Foreskin melanocyte (primary cell): ENCODE measurements at places on chromosomes 5 and 9.

DNA sequence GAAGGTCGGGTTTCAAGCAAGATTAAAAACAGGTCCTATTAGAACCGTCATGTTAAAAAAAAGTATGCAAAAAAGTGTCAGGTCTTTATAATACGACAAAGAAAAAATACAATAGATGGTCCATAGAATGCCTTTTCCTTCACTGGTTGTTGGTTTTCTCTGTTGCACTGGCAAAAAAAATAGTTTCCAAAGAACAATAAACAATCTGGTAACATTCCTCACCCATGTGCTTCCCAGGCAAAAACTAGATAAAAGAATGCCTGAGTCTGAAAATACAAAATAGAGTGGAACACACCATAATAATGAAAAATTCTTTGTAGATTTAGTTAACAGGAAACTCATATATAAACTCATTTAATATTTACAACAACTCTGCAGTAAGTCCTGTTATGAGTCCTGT is 590.0 kb upstream of the DMAC1 start:
- no peak for DNase-seq

DNA sequence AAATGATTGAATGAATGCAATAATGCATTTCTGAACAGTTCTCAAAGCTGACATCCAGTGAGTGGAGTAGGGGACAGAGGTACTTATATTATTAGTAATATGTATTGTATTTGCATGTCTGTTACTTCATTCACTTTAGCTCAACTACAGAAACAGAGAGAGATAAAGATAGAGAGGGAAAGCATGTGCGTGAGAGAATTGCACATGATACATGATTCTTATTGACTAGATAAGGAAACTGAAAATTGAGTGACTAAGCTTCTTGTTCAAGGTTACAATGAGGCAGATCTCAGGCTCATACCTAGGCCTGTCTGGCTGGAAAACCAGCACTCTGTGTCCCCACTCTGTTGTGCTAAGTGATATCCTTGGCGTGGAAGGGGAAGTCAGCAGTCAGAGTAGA is 337.7 kb upstream of the KLF4 start:
- DNase-seq: no peak

DNA sequence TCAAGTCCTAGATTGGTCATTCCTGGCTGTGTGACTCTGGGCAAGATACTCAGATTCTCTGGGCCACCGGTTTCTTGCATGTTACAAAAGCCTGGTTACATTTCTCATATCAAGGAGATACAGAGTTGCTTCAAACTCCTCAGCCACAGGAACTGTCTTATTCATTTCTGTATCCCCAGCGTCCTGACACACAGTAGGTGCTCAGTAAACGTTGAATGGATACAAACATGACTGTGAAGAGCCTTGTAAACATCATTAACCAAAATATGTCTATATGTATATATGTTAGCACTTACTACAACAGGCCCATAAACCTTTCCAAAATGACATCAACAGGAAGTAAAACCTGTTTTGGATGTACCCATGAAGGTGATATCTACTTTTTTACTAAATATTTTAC is 1.6 kb downstream of the CLTB start:
- no peak for DNase-seq

- no peak for DNase-seq
Measured at GRCh38 chr5:95647886-95648860, 1.6 kb downstream of the RFESD start.

DNA sequence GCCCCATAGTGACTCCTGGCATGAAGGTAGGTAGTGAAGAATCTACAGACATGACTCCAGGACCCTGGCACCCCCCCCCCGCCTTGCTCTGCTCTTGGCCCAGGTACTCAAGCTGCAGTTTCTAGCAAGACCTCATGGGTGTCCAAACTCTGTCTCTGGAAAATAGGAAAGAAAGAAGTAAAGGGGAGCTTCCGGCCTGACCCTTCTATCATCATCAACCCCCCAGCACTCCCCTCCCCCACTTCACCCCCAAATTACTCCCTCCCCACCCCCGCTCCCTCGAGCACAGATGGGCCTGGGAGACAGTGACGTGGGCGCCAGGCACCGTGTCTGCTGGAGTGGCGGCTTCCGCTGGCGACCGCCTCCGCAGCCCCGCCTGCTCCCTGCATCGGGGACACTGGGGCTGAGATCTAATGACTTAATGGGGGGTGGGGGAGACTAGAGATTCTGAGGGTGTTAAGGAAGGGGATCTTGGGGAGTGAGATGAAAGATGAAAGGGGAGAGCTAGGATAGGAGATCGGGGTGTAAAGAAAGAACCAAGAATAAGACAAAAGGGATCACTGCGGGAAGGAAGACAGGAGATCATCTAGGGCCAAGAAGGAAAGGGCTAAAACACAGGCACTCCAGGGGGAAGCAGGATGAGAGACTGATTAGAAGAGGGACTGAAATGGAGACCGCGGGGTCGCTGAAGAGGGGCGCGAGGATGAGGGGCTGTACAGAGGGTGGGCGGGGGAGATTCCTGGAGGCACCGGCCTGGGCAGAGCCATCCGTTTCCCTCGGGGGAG is 1.1 kb upstream of the DNAJB5 start:
- DNase-seq: no peak

- no peak for DNase-seq
Measured at GRCh38 chr5:16580382-16580781, 36.4 kb downstream of the RETREG1 start.

- DNase-seq: no peak
Measured at GRCh38 chr9:76085596-76085995, 195.1 kb downstream of the PCSK5 start.

DNA sequence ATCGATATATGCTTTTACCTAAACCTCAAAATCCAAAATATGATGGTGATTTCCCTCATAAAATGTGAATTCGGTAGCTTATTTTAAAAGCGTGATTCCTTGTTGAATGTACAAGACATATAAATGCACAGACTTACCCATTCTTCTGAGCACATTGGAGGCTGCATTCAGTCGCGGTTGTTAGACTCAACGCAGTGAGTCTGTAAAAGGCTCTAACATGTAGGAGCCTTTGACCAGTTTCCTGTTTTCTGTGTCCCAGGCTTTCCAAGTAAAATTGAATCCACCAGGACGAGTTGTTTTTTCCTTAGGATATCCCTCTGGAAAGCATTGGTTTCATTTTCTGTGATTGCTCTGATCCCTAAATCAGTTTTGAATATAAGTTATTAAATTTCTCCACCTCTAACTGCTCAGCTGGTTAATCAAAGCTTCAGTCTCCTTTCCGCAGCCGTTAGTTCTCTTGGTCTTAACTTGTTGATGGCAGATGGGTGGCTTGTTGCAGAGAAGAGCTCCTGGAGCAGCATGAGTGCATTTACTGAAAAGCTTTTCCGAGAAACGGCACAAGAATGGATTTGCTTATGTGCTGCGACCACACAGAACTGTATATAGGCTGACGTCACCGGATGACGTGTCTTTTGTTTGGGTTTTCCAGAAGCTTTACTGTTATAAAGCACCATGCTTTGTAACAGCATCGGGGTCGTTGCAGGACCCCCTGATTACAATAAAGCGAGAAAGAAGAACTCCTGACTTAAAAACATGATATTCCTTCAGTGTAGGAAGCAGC is at the start of gene LRRTM2:
Gene LRRTM2 (minus strand): TSS at position 565 of the 781 bp plus-strand sequence. CDS start 424 bp downstream, at position 141.
- peak; percentile 78 for DNase-seq

DNA sequence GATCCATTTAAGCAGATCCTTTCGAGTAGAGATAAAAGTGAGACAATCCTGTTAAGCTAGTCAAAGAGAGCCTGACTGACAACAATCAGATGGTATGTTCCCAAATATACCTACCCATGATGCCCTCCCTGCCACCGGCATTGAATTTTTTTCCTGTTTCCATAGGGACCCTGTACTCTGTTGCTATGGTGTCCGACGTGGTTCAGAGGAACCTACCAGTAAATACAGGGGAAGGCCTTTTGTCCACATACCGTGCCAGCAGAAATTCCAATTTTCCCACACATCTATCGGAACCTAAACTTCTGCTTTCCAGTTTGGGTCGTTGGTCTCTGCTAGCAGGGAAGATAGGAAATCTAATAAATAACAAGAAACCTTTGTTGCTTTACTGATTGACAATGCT is 64.7 kb downstream of the MEGF10 start:
- no peak for DNase-seq

DNA sequence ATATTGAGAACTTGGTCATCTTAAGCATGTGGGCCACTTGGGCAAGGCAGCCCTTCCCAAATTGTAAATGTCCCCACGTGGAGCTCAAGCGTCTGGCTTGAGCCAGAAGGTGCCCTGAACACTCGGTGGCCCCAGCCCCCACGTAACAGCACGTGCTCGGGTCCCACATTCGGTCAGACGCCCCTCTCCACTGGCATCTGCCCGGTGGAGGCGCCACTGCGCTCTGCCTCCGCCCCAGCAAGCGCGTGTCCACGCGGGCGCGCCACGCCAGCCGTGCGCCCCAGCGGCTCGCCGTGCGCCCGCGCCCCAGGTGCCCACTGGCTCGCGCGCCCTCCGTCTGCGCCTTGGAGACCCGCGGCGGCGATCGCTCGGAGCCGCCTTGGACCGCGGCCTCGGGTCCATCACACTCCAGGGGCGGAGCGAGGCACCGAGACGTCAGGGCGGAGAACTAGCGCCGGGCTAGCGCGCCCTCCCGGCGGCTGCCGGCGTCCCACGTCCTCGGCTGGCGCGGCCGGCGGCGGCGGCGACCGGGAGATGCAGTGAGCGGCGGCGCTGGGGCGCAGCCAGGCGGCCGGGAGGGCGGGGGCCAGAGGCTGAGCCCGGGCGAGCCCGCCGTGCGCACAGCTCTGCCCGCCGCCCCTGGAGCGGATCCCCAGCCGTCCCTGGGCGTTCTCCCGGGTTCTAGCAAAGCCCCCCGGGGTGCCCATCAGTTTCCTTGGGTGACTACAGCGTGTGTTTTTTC is at the start of gene PALM2AKAP2:
Gene PALM2AKAP2 (plus strand): TSS at position 488 of the 742 bp plus-strand sequence. CDS start 291 bp downstream, outside the sequence.
- DNase-seq: peak; percentile 48

GRCh38 chr5:131277447-131277846 is 13.6 kb downstream of the CDC42SE2 start:
- no peak for DNase-seq

DNA sequence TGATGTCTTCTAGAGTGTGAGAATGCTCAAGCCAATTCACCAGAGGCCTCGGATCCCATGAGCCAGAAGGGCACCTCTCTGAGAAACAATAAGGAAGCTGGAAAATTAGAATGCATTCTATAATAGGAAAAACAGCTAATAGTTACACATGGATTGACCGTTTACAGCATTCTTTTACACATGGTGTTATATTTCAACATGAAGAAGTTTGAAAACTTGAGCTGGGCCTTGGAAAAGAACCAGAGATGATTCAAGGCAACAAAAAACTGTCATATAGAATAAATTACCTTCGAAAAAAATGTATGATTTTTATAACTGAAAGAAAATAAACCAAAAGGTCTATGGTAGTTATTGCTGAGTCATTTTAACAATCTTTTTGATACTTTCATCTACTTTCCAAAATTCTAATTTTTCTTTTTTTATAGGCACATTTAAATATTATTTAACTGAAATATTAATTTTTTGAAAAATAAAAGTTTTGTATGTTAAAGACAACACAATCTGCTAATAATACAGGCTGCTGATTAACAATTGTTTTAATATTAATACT is 6.2 kb downstream of the SH3TC2 start:
- no peak for DNase-seq

DNA sequence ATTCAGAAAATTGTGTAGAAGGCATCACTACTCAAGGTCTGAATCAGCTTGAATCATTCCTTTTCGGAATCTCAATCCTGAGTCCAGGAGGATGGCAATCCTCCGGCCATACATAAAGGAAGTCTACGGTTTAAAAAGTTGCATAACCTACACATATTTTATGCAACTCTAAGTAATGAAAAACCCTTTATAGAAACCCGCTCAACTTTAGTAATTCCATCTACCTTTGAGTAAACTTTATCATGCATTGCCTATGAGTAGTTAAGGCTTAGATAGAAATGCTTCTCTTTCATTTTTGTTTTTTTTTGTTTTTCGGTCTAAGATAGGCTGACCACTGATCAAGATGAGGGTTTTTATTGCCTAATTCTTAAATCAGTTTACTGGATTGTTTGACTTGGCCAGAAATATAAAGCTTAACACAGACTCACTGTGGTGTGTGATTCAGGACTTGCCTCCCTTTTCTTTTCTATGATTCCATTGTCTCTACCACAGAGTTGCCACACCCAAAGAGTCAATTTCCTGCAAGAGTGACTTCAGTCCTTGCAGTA is 85.0 kb downstream of the LURAP1L start:
- DNase-seq: peak; percentile 48

- no peak for DNase-seq
Measured at GRCh38 chr5:100749771-100750284, 153.3 kb downstream of the ST8SIA4 start.

DNA sequence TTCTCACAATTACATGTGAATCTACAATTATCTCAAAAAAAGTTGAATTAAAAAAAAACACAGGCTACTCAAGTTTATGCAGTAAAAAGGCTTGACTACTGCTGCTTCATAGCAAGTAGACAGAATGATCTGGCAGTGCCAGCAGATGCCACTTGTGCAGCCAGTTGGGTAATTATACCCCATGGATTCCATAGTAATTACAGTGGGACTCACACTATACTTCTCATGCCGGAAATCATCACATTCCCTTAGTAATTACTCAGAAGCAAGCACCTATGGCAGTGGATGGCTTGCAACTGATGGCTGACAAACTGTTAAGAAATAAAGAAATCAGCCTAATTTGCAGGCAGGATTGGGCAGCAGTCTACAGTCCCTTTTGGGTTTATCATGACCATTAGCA is 463.2 kb upstream of the KLF4 start:
- DNase-seq: no peak

DNA sequence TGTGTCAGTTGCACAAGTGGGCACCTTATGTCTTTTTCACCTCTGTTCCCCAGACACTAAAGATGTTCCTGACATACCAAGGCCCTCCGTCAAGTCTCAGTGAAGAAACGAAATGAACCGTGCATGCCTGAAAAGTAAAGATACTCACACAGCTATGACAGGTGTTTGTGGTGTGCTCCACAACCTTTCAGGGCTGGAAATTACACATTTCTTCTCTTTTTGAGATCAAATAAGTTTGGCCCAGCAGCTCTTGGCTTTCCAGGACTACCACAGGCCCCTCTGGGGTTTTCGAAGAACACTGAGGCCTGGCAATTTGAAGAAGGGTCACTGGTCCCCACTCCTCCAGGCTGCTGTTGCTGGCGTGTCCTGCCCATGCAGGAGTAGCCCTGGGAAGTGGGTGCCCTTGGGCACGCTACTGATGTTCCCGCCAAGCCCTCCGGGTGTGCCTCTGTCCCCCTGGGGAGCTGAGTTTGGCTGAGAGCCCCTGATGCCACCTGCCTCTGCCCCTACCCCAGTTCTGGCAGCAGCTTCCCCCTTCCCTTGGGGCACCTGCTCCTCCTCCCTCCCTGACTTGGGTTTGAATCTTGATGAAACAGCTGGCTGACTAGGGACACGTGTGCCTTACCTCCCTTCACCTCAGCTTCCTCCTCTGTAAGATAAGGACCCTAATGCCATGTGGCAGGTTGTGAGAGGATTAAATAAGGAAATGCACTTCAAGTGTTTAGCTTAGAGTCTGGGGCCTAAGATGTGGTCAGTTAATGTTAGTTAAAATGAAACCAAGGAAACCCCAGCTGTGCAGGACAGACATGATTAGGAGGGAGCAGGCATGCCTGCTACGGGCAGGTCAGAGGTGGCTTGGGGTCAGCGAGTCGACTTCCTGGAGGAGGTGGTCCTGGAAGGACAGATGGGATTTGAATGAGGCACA is 49.1 kb upstream of the GADD45G start:
- DNase-seq: no peak
